SIG-M5 (cell line): ENCODE measurements at places on chromosomes 16 and 17.

GRCh38 chr17:6241381-6241780 is 171.2 kb downstream of the WSCD1 start:
- DNase-seq, result no peak

DNA sequence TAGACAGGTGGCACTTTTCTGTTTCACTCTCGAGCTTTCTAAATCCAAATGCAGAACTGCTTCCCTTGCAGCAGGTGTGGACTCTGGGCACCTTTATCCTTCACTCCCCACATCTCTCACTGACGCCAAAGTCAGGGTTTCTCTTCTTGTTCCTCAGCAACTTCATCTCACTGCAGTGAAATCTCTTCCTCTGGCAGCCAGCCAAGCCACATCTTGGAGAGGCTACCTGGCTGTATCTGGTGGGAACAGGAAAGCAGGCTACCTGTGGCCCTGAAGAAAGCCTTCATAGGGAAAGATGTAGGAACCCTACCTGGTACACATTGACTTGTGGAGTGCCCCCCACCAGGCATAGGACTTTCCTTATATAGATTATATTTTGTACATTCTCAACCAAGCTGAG is 159.1 kb downstream of the UTP18 start:
- no peak for DNase-seq

DNA sequence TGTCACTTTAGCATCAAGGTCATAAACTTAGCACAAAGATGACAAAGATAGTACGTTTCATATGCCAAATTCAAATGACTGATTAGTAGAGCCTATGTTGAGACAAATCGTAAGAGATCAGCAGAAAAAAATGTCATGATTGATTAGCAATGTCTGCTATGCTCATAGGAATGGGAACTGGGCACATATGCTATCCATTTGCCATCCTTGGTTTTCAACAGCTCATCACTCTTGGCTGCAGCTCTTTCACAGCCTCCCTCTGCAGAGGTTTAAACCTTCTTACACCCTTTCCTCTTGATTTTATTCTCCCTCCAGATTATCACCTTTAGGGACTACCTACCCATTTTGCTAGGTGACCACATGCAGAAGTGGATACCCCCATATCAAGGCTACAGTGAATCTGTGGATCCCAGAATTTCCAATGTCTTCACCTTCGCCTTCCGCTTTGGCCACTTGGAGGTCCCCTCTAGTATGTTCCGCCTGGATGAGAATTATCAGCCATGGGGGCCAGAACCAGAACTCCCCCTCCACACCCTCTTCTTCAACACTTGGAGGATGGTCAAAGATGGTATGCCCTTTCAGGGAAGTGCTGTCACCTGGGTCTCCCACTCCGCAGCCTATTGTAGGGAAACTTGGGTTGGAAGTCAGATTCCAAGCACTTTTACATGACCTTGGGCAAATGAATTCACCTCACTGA is 16.2 kb downstream of the MPO start:
- DNase-seq, result no peak

GRCh38 chr17:45338023-45338781 is 21.4 kb upstream of the MAP3K14 start:
- DNase-seq, result no peak

DNA sequence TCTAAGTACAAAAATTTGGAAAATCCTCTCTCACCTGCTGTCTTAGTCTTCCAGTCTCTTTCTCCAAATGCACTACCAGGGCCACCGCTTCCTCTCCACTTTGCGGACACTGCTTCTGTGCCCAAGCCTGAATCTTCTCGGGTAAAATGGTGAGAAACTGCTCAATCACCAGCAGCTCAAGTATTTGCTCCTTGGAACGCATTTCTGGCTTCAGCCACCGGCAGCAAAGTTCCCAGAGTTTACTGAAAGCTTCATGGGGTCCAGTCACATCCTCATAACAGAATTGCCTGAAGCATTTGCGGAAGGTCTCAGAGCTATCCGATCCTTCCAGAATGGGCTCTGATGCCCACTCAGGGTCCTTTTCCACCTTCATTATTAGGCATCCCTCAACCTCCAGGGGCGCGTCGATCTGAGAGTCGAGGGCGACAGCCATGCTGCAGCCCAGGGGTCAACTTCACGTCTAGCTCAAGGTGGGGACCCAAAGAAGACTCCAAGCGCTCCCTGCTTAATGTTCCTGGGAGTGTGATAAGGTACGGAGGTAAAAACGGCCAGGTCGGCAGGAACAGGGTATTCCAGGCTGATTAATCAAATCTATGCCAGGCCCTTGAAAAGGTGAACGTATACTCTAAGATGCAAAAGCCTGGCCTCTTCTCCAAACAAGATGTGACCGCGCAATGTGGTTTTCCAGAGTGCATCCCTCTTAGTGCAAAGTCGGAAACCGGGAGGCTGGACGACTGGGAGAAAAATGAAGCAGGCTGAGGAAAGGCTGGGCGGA is 763 bp downstream of the ZKSCAN2 start:
- no peak for DNase-seq

GRCh38 chr16:85172455-85173145 is 60.3 kb upstream of the CIBAR2 start:
- no peak for DNase-seq

- no peak for DNase-seq
These were observed 223.3 kb upstream of the KCNJ16 start for GRCh38 chr17:69851736-69852135.

- DNase-seq, result no peak
These were observed 885 bp upstream of the SLC35B1 start for GRCh38 chr17:49708515-49709183.

- DNase-seq, result no peak
These were observed 794 bp downstream of the TMEM235 start for GRCh38 chr17:78231991-78232858.

GRCh38 chr16:54938212-54939028 is 7.8 kb downstream of the IRX5 start:
- no peak for DNase-seq

DNA sequence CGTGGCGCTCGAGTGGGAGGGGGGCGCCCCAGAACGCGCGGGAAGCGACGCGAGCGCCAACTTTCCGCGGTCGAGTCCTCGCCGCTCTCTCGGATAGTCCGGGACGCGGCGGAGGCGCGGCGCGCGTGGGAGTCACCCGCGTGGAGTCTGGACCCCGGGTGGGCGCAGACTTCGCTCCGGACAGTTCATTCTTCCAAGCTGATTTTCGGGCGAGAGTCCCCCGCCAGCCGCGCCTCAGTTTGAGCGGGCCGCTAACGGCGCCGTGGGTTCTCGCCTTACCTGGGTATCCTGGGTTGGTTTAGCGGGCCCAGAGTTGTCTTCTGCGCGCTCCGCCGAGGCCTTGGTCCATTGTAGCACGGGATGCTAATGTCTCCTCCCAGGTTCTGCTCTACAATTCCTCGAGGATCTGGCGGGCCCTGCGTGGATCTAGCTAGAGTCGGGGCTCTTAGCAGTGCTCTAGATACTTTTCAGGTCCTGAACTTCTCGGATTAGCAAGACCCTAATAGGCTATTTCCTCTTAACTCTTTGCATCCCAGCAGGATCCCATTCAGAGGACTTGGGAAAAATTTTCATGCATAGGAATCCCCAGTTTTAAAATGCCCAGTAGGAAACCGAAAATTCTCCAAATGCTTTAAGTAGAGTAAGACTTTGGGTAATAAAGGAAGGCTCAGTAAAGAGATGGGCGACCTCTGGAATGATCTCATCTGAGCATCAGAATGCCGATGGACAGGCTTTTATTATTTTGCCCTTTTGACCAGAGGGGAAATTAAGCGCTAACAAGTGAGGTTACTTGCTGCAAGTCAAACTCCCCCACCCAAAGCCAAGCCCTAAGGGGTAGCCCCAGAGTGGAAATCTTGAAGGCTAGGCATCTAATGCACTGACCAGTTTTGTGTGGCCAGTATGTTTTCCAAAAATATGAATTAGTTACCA is 537 bp upstream of the GJC1 start:
- DNase-seq, result no peak

- DNase-seq, result no peak
These were observed 7.6 kb downstream of the TBX2 start for GRCh38 chr17:61406971-61407911.

- no peak for DNase-seq
These were observed 3.9 kb downstream of the HIRIP3 start for GRCh38 chr16:29991571-29991904.

- no peak for DNase-seq
These were observed 1.6 kb downstream of the TMEM114 start for GRCh38 chr16:8588682-8589056.

DNA sequence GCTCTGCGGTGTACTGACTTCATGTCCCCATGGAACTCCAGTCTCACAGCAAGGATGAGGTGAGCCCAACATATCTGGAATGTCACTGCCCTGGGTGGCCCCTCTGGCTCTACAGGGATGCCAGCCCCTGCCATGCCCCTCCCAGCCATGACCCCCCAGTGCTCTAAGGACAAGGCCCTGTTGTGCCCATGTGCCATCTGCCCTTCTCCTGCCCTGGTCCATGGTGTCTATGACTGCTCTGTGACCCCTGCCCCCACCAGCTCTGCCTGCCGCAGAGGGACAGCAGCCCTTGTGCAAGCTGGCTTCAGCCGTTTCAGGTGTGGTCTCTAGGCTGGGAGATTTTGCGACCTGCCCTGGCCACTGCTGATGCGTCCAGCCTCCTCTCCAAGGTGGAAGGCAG is 40.3 kb downstream of the TK2 start:
- no peak for DNase-seq

- DNase-seq, result no peak
These were observed 46.8 kb downstream of the TIMM22 start for GRCh38 chr17:1043601-1044251.

GRCh38 chr17:82910041-82910481 is 70.2 kb upstream of the ZNF750 start:
- DNase-seq, result no peak

- DNase-seq, result no peak
These were observed 37.6 kb downstream of the CTU2 start for GRCh38 chr16:88743693-88744576.

- DNase-seq, result no peak
These were observed 27.8 kb upstream of the ITGA3 start for GRCh38 chr17:50027881-50028735.

DNA sequence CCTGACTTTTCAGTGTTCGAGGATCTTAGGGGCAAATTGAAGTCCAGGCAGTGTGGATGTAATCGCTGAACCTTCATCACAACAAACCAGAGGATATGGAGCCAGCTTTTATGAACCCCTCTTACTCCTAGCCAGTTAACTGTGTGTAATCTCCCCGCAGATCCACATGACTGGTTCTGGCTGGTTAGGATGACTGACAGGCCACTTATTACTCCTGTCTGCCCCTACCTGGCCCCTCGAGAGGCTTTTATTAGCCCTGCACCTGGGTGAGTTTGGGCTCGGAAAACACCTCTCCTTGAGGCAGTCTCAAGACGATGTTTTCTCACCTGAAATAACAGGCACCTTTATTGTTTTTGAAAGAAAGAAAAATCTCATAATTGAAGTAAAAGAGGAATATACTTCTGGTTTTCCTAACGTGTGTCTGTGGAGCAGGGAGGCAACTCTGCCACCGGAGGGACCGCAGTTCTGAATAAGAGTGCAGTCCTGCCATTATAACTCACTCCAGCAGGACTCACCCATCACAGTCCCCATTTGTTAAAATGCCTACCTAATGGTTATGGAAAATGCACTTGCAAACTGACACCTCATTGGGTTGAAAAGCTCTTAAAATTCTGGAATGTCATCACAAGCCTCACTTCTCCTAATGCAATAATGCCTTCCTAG is 291.9 kb upstream of the N4BP1 start:
- DNase-seq, result no peak

- DNase-seq, result no peak
These were observed 28.0 kb downstream of the ZCCHC14 start for GRCh38 chr16:87464691-87465300.

- no peak for DNase-seq
These were observed 5.9 kb downstream of the FOXJ1 start for GRCh38 chr17:76134911-76135809.

- DNase-seq, result no peak
These were observed 7.8 kb downstream of the HIC1 start for GRCh38 chr17:2062571-2063183.

- no peak for DNase-seq
These were observed 3.5 kb upstream of the CNEP1R1 start for GRCh38 chr16:50021544-50021943.

GRCh38 chr16:23107117-23107516 is 42.1 kb downstream of the USP31 start:
- no peak for DNase-seq

- no peak for DNase-seq
These were observed 2.2 kb upstream of the PHLPP2 start for GRCh38 chr16:71726476-71727315.

DNA sequence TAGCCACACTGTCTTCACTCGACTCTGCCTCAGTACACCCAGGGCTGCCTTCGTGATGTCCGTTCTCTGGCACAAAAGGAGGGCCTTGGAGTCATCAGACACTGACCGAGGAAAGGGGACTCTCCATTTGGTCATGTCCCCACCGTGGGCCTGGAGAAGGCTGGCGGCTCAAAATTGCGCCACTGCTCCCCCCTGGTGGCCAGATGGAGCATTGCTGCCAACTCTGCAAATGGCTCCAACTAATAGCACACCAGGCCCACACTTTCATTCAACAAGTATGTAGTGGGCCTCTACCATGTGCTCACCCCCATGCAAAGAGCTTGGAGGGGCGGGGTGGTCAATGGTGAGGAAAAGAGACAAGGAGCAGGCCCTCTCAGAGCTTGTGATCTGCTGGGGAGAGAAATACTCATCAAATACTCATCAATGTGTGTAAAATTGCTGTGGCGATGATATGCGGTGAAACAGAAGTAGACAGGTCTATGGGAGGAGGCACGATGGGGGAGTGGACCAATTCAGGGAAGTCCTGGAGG is 5.2 kb upstream of the GRIN2C start:
- no peak for DNase-seq

DNA sequence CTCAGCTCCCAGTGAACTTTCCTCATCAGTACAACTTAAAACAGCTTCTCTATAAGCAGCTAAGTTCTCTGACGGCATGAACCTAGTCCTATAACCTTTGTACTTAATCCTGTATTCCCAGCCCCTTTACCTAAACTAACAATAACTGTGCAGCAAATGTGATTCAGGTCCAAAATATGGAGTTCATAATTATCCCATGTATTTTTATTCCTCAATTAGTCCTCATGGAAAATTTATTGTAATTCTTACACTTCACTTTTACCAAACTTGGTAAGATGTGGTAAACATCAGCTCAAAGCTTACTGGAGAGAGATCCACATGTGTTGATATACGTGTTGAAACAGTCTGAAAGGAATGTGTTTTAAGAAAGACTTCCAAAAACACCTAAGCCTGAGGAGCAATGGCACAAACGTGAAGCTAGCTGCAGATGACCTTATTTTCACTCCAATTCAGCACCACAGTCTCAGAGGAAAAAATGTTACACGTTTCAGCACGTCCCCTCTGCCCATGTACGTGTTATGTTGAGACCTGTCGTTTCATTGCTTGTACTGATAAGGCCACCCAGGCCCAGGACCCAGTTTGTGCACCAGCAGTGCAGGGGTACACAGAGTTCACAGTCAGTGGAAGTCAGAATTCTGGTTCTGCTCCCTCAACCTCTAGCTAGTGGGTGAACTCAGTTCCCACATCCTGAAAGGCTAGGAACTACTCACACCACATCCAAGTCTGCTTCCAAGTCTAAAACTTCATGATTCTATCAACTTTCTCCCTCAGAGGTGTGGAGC is 7.1 kb downstream of the USP31 start:
- DNase-seq, result no peak
